ENCODE measurements at places on chromosomes 1 and 21. TPM values are rescaled to one million over a fixed set of nuclear protein-coding genes. Genes with fewer than 3 reads are reported as not detected.

Gene PLPPR5
- total RNA-seq, result 3.2 TPM

DNA sequence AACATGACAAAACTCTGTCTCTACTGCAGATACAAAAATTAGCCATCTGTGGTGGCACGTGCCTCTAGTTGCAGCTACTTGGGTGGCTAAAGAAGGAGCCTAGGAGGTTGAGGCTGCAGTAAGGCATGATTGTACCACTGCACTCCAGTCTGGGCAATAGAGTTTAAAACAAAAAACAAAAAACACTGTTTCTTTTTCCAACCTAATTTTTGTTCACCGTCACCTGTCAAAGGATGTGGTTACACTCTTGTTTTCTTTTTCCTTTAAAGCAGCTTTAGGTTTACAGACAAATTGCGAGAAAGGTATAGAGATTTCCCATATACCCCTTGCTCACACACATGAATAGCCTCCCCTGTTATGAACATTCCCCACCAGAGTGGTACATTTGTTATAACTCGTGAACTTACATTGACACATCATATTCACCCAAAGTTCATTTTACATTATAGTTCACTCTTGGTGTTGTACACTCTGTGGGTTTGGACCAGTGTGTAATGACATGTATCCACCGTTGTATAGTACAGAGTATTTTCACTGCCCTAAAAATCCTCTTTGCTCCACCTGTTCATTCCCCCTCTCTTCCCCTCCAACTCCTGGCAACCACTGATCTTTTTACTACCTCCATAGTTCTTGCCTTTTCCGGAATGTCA, 26.2 kb downstream of the SMG7 start:
- DNase-seq, result no peak

Gene TIE1
- 19.5 TPM for total RNA-seq

- peak; percentile 20 for DNase-seq
Observed at GRCh38 chr1:156927215-156928042, 7.0 kb downstream of the LRRC71 start.

- no peak for DNase-seq
Observed at GRCh38 chr1:38559446-38560165, 300.0 kb downstream of the RRAGC start.

- no peak for DNase-seq
Observed at GRCh38 chr1:171817511-171818265, 23.6 kb upstream of the DNM3 start.

Gene MCOLN2
- 1.8 TPM for total RNA-seq

GRCh38 chr1:205772607-205773032, 2.7 kb downstream of the RAB29 start:
- no peak for DNase-seq

Gene CELA3B
- total RNA-seq, result not detected

DNA sequence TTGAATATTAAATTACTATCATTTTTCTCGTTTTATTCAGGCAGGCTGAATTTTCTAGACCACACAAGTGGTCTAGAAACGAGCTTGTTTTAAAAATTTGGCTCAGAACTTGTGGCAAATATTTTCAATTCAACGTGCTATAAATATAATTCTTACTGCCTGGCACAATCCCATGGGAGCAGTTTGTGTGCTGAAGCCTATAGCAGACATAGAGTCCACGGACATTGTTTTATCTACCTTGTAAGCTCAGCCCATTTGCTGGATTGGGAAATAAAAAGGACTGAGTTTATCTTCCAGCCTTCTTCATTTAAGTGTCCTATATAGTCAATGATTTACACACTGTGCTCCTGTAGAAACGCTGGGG, 103.4 kb downstream of the ZBTB18 start:
- no peak for DNase-seq

DNA sequence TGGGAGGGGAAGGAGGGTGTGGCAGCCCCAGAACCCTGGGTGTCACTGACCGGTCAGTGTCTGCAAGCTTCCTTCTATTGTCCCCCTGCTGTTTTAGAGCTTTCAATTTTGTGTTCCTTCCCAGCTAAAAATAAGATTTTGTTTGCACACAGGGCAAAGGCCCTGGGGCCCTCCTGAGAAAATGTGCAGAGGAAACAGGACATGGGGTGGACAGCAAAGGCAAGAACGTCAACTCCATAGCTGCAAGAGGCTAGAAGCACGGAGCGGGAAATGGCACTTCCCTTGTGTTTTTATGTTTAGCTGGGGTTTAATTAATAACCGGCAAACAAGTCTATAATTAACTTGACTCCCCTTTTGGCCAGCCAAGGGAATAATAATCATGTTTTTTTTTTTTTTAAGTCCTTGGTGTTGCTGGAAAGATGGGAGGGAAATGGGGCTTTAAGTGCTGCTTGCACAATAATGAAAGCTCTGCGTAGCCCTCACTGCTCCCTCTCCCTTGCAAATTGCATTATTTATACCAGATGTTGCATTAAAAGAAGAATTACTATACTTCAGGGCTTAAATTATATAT, 261.4 kb upstream of the USP24 start:
- peak; percentile 77 for DNase-seq

DNA sequence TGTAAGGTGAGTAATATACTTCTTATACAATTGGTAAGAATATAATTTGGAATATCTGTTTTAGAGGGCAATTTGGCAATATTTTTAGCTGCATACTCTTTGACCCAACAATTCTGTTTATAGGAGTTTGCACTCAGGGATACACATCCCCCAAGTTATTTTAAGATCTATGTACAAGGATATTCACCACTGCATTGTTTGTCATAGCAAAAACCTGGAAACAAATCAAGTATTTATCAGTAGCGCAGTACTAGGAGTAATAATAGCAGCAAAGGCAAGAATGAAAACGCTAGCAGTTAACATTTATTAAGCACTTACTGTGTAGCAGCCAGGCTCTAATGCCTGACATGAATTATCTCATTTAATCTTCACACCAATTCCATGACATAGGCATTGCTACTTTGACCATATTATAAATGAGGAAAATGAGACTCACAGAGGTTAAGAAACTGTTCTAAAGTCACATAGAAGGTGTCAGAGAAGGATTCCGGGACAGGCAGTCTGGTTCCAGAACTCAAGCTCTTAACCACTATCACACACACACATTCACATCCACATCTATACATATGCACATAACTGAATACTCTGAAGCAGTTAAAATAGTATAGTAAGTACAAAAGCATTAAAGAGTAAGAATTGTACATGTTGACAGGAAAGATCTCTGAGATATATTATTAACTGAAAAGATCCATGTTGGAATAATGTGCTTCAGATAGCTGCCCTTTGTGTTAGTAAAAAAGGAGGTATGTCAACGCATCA, 30.6 kb downstream of the PHC2 start:
- no peak for DNase-seq

DNA sequence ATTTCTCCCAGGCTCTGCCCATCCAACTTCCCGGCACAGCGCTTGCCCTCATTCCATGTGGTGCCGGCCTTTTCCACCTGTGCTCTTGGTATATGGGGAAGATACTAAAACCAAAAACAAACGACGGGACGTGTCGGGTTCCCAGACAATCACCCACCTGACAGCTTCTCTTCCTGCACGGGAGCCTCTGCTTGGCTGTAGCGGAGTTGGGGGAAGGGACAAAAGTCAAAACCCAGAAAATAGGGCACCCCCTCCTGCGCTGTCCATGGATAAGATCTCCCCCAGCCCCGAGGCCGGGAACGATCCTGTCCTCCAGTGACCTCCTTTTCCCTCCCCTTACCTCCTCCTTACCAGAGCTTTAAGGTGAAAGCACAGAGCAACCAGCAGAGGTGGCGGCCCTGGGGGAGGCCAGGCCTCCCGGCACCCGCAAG, 640 bp downstream of the JTB start:
- no peak for DNase-seq

- no peak for DNase-seq
Observed at GRCh38 chr1:52967666-52968065, 40.6 kb downstream of the SCP2 start.

GRCh38 chr1:8687039-8687438, 130.4 kb downstream of the RERE start:
- DNase-seq, result peak; percentile 11

DNA sequence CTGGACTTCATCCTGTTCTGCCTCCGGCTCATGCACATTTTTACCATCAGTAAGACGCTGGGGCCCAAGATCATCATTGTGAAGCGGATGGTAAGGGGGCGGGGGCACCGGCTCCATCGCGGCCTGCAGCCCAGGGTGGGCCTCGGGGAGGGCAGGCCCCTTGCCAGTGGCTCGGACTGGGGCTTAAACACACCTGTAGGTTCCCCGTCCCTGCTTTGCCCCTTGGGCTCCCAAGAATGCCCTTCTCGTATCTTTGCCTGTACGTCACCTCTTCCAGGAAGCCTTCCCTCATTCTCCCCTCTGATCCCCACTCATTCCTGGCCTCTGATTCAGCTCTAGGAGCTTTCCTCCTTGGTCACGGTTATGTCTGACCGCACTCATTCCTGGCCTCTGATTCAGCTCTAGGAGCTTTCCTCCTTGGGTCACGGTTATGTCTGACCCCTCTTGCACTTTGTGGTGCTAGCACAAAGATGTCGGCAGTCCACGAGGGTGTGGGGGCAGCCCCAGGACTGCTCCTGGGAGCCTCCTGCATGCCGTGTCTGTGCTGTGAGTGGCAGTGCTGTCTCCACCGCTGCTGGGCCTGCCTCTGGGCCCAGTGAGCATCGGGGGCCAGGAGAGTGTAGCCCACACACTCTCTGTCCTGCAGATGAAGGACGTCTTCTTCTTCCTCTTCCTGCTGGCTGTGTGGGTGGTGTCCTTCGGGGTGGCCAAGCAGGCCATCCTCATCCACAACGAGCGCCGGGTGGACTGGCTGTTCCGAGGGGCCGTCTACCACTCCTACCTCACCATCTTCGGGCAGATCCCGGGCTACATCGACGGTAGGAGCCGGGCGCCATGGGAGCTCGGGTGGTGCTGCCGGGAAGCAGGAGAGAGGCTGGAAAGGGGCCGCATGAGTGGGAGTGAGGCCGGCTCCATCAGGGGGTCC, 49.1 kb upstream of the LRRC3 start:
- DNase-seq, result no peak

Gene DNASE2B
- total RNA-seq, result not detected

DNA sequence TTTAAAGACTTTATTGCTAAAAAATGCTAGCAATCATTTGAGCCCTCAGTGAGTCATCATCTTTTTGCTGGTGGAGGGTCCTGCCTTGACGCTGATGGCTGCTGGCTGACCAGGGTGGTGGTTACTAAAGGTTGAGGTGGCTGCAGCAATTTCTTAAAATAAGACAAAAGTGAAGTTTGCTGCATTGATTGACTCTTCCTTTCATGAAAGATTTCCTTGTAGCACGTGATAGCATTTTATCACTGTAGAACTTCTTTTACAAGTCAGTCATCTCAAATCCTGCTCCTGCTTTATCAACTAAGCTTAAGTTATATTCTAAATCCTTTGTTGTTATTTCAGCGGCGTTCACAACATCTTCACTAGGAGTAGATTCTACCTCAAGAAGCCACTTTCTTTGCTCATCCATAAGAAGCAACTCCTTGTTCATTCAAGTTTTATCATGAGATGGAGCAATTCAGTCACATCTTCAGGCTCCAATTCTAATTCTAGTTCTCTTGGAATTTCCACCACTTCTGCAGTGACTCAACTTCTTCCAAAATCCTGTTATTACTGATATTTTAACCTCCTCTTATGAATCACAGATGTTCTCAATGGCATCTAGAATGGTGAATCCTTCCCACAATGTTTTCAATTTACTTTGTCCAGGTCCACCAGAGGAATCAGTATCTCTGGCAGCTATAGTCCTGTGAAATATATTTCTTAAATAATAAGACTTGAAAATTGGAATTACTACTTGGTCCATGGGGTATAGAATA, 17.6 kb upstream of the RGS1 start:
- DNase-seq, result no peak

- DNase-seq, result peak; percentile 69
Observed at GRCh38 chr1:66253330-66253921, 280.5 kb upstream of the SGIP1 start.

- no peak for DNase-seq
Observed at GRCh38 chr1:44643721-44644334, 30.5 kb downstream of the TMEM53 start.

GRCh38 chr1:59176471-59176870, 120.4 kb upstream of the FGGY start:
- DNase-seq, result no peak

DNA sequence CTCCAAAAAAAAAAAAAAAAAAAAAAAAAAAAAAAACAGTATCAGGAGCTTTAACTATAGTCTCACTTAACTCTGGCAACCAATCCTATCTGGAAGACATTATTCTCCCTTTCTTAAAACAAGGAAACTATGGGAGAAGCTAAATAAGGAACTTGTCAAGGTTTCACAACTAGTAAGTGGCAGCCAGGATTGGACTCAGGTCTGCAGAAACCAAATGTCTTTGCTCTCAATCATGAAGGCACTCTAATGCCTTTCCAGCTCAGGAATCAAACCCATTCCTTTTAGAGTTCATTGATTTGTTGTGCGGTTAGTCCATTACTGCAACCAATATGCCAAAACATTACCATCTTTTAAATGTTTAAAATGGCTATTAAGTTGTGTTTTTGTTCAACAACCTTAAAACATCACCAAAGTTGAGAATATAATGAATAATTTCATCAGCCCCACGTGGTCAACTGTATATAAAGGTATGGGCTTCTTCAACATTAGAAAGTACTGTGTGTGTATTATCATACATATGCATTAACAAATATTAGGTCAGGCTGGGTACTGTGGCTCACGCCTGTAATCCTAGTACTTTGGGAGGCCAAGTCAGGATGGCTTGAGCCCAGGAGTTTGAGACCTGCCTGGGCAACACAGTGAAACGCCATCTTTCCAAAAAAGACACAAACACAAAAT, 1.5 kb downstream of the EPRS1 start:
- no peak for DNase-seq

- DNase-seq, result no peak
Observed at GRCh38 chr1:176102768-176103350, 104.2 kb downstream of the COP1 start.

DNA sequence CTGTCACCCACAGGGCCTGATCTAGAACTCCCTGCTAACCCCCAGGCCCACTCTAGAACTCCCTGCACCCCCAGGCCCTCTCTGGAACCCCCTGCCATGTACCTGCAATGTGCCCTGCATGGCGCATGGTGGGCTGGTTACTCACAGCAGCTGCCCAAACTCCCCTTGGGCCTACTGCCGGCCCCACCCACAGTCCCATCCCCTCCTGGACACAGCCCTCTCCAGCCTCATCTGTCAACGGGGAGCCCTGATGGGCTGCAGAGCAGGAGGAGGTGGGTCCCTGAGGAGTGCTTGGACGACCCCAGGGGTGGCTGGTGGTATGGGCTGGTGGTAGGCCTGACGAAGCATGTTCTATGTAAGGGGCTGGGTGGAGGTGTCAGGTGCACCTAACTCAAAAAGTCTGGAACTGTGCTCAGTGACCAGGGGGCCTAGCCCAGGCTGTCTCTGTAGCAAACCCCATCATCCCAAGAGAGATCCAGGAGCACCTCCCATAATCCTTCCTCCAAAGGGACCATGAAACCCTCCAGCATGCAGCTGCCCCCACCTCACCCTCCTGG, 19.0 kb upstream of the PRSS38 start:
- DNase-seq, result no peak

- no peak for DNase-seq
Observed at GRCh38 chr21:44941567-44941966, 1.7 kb downstream of the SLX9 start.

DNA sequence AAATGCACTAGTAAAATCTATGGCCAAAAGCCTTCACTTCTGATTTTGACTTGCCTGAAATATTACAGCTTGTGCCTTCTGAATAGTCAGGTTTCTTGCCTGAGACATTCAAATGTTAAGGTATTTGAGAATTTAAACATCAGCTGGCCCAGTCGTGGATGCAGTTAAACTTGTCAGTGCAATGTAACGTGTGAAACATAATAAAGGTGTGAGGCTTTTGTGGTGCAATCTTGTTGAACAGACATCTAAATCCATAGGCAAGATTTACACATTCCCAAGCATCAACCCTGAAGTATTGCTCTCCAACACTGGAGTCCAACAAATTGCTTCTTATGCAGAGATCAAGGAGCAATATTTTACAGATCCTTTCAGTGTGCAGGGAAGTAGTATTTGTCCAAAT, 4.4 kb downstream of the CCN1 start:
- peak; percentile 27 for DNase-seq

Measured in skin of body (tissue), 3 donors.